ENCODE measurements at places on chromosomes 13 and 19.

DNA sequence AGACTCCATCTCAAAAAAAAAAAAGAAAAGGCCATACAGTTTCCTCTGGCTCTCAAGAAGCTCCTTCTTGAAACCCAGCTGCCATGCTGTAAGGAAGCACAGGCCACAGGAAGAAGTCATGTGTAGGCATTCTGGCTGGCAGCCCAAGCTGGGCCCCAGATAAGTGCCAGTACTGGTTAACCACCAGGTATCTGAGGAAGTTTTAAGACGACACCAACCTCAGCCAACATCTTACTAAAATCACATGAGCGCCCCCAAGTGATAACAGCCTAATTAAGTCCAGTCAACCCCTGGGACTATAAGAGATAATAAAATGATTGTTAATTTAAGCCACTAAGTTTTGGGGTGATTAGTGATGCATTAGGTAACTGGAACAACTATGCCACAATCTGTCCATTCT is 27.4 kb upstream of the AKT2 start:
- no peak for DNase-seq

GRCh38 chr13:98496479-98496791 is 80.5 kb downstream of the STK24 start:
- DNase-seq = no peak

GRCh38 chr13:110690516-110690915 is 15.4 kb downstream of the CARS2 start:
- DNase-seq = no peak

GRCh38 chr13:41610404-41610803 is 153.1 kb downstream of the RGCC start:
- no peak for DNase-seq

GRCh38 chr19:9917321-9917720 is 19.0 kb downstream of the OLFM2 start:
- DNase-seq = no peak

DNA sequence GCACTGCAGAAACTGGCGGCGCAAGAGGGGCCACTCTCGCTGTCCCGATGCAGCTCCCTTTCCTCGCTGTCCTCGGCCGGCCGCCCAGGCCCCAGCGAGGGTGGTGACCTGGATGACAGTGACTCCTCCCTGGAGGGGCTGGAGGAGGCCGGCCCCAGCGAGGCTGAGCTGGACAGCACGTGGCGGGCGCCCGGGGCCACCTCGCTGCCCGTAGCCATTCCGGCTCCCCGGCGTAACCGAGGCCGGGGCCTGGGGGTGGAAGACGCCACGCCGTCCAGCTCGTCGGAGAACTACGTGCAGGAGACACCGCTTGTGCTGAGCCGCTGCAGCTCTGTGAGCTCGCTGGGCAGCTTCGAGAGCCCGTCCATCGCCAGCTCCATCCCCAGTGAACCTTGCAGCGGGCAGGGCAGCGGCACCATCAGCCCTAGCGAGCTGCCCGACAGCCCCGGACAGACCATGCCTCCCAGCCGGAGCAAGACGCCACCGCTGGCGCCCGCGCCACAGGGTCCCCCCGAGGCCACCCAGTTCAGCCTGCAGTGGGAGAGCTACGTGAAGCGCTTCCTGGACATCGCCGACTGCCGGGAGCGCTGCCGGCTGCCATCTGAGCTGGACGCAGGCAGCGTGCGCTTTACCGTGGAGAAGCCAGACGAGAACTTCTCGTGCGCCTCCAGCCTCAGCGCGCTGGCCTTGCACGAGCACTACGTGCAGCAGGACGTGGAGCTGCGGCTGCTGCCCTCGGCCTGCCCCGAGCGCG is 12.4 kb downstream of the C19orf25 start:
- DNase-seq = no peak

Data from NCI-H1092 (cell line).